ENCODE measurements at places on chromosomes 6 and 20.
A peak's percentile ranks its signal among the peaks of the same experiment; 100 is the strongest.

DNA sequence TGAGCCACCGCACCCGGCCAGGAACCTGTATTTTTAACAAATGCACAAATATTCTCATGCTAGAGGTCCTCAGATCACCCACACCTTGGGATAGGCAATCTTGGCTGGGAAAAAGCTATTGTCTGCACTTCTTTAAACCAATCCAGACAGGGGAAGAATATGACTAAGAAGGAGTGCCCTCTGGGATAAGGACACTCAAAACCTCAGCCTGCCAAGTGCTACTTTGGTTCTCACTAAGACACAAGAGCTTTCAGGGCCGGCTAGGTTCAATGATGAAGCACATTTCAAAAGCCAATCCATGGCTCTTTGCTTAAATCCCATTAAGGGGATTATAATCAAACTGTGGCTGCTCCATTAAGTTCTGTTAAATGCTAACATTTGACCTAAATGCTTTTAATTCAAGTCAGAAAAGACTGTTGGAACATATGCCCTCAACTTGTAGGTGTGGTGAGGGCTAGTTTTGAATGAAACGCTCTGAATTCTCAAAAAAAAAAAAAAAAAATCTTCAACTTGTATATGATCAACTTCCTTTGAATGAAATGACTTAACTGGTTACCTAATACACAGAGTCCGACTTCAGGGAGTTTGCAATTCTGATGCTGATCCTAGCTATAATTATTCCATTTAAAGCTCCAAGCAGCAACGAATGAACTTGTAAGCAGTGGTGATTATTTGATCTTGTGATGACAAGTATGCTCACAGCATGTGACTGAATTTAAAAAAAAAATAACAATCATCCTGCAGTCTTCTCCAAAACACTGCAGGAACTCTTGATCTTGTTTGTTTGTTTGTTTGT, 56.6 kb downstream of the SLC23A2 start:
- no peak for DNase-seq

GRCh38 chr20:13139459-13140150, 81.5 kb upstream of the ISM1 start:
- DNase-seq, result no peak

DNA sequence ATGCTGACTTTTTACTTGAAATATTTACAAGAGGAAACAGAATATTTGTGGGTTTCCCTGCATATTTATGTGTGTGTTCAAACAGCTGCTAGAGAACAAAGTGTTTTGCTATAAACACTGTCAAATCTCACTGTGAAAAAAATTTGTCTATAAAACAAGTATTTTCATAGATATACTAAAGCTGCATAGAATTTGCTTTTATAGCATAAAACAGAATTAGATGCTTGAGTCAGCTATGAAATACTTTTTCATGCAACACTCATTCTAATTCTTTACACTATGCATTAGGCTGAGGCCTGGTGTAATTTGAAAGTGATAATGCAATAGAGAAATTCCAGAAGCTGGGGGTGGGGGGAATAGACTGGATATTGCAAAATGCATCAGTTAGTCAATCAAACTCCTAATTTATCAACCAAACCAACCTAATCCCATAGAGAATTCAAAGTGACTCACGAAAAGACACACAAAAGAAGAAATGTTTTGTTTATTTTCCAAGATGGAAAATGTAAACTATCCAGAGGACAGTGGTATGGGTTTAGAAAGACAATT, 148.2 kb downstream of the LAMA2 start:
- DNase-seq, result no peak

- no peak for DNase-seq
Observed at GRCh38 chr20:53539516-53539915, 54.1 kb downstream of the ZNF217 start.

DNA sequence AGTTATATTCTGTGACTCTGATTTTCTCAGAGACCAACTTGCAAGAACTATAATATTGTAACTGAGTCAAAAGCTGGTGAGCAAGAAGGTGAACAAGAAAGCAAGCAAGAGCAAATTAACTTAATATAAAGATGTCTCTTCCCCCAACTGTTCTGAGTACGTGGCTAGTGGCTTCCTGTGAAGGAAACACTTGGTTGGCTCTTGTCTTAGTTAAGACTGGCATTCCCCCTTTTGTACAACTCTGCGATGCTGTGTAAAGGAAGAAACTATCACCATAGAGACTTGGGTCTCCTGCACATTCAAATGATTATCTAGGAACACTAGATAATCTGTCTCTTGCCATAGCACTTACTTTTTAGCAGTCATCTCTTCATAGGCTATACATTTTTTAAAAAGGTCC, 47.3 kb upstream of the TNFAIP3 start:
- no peak for DNase-seq

GRCh38 chr6:144474290-144474689, 189.2 kb downstream of the UTRN start:
- DNase-seq, result no peak

GRCh38 chr20:58847463-58847862, 3.2 kb downstream of the GNAS-AS1 start:
- no peak for DNase-seq

- no peak for DNase-seq
Observed at GRCh38 chr6:150598401-150598800, 1.3 kb upstream of the PLEKHG1 start.

- no peak for DNase-seq
Observed at GRCh38 chr6:159376516-159377158, 207.4 kb downstream of the FNDC1 start.

DNA sequence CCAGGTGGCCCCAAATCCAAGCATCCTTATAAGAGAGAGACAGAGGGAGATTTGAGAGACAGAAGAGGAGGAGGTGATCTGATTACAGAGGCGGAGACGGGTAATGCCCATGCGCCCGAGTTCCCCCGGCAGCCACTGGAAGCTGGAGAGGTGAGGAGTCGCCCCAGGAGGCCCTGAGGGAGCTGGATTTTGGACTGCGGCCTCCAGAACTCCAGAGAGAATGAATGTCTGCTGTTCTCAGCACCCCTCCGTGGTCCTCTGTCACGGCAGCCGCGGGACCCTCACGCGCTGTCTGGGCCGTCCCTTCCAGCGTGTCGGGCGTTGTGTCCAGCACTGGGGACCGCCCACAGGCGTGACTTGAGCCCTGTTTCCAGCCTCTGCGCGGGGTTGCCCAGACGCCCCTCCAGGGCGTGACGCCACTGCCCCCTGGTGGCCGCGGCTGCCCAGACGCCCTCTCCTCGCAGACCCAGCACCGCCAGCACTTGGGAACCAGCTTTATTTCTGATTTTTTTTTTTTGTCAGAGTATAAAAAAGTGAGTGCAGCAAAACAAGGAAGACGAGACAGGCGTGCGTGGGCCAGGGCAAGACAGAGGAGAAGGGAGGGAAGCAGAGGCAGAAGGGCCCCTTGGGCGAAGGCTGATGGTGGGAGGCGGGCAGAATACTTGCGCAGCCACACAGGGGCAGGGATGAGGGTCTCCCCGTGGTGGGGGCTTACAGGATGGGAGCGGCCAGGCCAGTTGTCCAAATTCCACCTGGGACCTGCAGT, 4.1 kb upstream of the ZNF512B start:
- DNase-seq, result peak; percentile 82

DNA sequence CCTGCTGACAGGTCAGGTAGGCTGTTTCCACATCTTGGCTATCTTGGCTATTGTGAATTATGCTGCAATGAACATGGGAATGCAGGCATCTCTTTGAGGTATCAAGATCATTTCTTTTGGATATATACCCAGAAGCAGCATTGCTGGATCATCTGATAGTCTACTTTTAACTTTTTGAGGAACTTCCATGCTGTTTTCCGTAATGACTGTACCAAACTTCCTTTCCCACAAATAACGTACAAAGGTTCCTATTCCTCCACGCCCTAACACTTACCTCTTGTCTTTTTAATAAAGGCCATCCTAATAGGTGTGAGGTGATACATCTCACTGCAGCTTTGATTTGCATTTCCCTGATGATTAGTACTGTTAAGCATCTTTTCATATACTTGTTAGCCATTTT, 338.7 kb upstream of the RUNX2 start:
- DNase-seq, result no peak

- no peak for DNase-seq
Observed at GRCh38 chr6:108052706-108053105, 21.8 kb downstream of the OSTM1 start.

- no peak for DNase-seq
Observed at GRCh38 chr6:37491171-37491829, 8.4 kb downstream of the CCDC167 start.

GRCh38 chr20:8783734-8784133, 285.2 kb upstream of the PLCB4 start:
- DNase-seq, result no peak

- no peak for DNase-seq
Observed at GRCh38 chr20:34397096-34397495, 34.0 kb downstream of the ITCH start.

Measured in T-helper 9 cell (primary cell).